ENCODE measurements at places on chromosomes 2 and 18.

GRCh38 chr2:65917986-65918385 lies 485.6 kb upstream of the SPRED2 start:
- no peak for DNase-seq

DNA sequence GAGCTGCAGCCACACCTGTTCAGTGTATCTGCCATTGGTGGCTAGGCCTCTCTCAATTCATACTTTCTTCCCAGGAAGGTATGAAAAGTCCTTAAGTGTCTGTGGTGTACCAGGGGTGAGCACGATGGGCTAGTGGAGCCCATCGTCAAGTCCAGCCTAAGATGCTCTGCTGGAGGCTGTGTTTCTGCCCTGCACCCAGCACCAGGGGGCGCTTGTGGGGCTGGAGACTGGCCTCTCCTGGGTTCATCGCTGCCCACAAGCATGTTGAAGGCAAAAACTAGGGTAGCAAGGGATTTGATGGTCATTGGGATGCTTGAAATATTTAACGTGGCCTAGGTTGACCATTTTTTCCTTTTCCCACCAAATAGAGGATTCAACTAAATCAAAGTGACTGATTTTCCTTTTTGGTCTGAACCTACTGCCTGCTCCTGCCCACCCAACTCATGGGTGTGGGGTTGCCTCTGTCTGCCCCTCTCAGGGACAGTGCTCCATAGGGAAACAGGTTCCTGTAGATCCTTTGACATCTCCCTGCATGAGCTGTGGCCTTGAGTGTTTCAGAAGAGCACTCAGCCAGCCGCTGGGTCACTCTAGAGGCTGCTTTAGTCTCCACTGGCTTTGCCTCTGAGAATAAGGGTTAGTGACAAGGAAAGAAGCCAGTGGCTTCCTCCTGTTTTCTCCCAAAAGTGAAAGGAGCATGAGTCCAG lies 59.0 kb downstream of the TPGS2 start:
- DNase-seq: no peak

- DNase-seq: no peak
These were observed 189.1 kb upstream of the PARD3B start for GRCh38 chr2:204356151-204356641.

DNA sequence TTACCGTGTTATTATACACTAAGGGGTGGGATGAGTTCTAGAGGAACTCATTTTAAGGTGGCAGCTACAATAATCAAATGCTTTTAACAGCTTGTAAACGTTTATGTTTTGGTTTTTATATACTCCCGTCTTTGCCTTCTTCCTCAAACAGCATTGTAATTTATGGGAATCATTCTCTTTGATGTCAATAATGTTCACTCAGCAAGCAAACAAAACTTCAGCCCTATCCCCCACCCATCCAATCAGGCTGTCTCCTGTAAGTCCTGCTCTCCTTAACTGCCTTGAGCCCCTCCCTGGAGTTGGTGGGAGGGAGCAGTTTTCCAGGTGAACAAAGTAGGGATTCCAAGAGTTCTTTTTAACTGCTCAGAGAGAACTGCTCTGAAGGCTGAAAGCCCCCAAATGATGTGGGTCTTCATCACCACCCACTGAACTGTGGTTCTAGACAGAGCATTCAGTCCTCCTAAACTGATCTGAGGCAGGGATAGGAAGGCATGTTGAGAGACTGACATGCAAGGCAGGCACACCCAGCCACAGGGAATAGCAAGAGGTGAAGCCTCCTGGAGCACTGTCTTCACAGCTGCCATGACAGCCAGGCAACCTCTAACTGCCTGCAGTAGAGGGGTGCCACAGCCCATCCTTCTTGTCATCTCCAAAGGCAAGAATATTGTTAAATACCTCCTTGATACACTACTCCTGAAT lies 17.5 kb downstream of the MYO5B start:
- no peak for DNase-seq

GRCh38 chr2:3142961-3143571 lies 234.6 kb downstream of the EIPR1 start:
- DNase-seq: no peak

DNA sequence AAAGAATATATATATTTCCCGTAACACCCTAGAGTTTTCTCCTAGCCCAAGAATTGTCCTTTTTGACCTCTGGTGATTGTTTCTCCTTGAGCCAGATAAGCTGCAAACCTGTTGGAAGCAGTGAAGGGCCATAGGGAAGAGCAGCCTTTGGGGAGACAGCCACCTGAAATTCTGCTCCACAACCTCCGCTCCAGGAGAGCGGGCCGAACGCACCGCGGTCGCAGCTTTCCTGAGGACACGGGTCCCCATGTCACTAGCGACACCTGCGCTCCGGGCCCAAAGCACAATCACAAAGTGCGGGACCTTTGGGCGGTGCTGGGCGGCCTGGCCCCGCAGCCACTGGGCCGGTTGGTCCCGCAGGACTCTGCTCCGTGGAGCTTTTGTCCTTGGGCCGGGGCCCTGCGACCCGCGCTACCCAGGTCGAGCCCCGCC lies 557 bp upstream of the DSG2 start:
- no peak for DNase-seq

- peak; percentile 77 for DNase-seq
These were observed 110.4 kb upstream of the VRK2 start for GRCh38 chr2:57936216-57936615.

GRCh38 chr2:169009865-169010579 lies 21.1 kb downstream of the ABCB11 start:
- DNase-seq: no peak

- peak; percentile 21 for DNase-seq
These were observed 21.6 kb downstream of the MERTK start for GRCh38 chr2:111919794-111920608.

GRCh38 chr2:231615058-231615671 lies 22.5 kb downstream of the TEX44 start:
- DNase-seq: no peak

DNA sequence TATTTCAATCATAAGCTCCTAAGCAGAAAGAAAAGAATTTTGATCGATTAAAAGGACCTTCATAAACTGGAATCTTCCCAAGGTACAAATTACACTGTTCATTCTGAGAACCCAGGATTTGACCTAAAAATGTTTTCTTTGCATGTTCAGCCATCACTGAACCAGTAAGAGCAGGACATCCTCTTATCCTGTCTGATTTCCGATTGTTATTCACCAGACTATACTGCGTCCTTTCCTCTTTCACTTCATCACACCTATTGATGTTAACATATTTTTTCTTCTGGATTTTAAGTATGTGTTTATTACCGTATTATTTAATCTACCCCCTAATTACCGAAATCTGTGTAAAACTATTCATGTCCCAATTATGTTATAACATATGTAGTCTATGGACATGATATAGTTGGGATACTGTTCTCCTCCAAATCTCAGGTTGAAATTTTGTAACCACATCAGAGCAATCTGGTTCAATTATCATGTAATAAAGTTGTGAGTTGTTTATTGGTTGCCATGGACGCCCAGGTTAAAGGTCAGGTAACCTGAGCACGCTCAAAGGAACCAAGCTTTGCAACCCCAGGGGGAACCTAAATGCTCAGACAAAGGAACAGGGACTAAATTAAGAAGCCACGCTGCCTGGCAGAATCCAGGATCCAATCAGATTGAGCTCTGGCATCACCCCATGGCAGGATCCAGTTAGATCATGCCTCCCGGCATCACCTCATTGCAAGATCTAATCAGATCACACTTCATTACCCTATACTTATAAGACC lies 11.6 kb upstream of the TBC1D8 start:
- no peak for DNase-seq

DNA sequence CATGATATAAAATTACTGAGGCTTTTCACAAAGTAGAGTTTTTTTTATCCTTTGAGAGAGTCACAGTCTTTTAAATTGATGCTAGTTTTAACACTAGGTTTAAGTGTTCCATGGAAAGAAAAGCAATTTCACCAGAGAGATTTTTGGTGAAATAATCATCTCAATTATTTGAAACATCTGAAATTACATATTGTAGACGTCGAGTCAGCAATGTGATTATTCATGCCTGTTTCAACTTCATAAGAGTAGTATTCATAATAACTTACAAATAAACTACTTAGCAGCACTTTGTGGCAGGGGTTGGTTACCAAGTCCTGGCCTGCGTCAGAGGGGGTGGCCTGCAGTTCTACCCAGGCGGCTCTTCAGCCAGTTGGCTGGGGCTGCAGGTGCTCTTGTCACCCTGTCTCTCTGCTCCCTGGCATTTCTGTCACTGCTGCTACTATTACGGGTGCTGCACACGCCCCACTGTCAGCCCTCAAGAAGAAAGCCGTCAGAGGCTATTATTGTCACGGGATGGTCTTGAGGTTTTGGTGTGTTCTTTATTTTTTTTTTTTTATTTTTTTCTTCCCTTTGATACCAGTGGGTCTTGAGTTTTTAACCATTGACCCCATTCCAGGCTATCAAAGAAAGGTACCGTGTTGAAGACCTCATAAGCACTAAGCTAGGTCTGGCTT lies 50.4 kb downstream of the MALT1 start:
- peak; percentile 6 for DNase-seq

- DNase-seq: peak; percentile 44
These were observed 16.9 kb upstream of the KIF1A start for GRCh38 chr2:240836781-240837467.

DNA sequence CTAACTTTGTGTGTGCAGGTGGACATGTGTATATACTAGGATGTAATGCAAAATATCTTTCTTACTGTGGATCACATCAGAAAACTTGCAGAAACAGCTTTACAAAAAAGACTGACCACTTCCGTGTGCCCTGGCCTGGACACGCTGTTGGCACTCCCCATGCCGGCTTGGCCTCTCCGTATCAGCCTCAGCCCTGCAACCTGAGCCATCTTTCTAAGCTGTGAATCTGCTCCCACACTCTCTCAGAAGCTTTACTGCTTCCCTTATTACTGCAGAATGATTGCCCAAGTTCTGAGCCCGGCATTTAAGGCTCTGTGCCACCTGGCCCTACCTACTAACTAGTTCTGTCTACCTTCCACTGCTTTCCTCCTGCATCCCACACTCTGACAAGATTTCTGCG lies 37.8 kb downstream of the MYO7B start:
- DNase-seq: no peak

- no peak for DNase-seq
These were observed 6.9 kb downstream of the YES1 start for GRCh38 chr18:805008-805754.

DNA sequence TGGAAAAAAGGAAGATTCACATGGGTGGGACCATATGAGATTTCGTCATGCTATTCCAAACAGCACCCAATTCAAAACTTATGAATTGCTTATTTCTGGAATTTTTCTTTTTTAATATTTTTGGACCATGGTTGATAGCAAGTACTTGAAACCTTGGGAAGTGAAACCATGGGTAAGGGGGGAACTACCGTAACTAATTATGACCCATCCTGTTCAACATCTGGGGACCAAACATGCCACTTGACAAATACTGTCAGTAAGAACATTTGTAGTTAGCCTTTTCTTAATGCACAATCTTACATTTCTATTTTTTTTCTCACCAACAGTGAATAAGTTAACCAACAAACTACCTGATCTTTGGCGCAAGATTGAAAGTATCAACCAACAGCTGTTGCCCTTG lies 105.7 kb upstream of the TTC39C start:
- no peak for DNase-seq

DNA sequence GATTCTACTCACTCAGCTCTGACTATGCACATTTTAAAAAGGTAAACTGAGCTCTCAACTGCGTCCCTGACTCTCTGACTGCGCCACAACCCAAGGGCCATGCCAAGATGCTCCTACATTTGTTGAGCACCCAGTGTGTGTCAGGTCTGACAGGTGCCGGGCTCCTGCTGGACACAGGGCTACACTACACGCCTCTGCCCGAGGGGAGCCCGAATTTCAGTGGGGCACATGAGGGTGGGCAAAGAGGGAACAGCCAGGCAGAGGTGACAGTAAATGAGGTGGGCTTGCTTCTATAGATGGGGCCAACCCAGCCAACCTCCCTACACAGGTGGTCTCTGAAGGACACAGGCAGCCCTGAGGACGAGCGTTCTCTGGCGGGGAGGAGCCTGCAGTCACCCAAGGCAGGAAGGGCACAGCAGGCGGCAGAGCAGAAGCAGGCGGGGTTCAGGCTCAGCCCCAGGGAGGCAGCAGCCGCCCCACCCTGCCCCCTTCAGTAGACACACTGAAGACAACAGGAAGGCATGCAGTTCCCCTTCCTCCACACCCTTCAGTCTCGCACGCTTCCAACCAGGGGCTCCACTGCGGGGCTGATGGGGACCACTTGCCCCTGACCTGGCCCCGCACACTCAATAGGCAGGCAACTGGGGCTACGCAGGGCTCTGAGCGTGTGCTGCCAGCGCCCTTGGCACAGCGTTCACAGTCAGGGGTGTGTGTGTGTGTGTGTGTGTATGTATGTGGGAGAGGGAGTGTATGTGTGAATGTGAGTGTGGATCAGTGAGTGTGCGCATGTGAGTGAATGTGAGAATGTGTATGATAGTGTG lies 98.4 kb downstream of the UXS1 start:
- DNase-seq: no peak

DNA sequence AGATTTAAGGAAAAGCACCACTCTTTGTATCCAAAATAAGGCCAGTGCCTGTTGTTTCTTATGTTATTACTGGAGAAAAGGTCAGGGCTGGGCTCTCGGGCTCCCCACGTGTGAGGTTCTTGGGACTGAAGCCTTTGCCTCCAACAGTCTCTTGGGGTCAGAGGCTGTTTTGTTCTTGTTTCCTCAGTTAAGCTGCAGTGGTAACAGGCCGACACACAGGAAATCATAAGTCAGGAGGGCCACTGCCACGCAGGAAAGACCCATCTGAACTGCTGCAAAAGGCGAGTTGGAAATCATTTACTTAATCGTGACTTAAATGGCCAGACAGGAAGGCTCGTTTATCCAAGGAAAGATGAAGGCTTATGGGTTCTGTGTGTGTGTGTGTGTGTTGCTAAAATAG lies 30.3 kb upstream of the IL37 start:
- DNase-seq: peak; percentile 14

Data from HCEC 1CT (cell line).